ENCODE measurements at places on chromosomes 7 and 10. TPM values are rescaled to one million over a fixed set of nuclear protein-coding genes. Genes with fewer than 3 reads are reported as not detected.

Gene HOXA9
- total RNA-seq = not detected

Gene GPC2
- total RNA-seq = 7.8 TPM

Gene OPALIN
- total RNA-seq = not detected

Gene TMEM184A
- total RNA-seq = 0.23 TPM

Gene UTF1
- 0.28 TPM for total RNA-seq
